ENCODE measurements at places on chromosomes 13 and 19. TPM values are rescaled to one million over a fixed set of nuclear protein-coding genes. Genes with fewer than 3 reads are reported as not detected.

NLRP7 gene
- total RNA-seq = not detected

DACH1 gene
- total RNA-seq = not detected

GIPC3 gene
- 0.16 TPM for total RNA-seq

FARP1 gene
- total RNA-seq = 78.7 TPM

NMRK2 gene
- not detected for total RNA-seq

PRTN3 gene
- not detected for total RNA-seq

TBXA2R gene
- total RNA-seq = 5.8 TPM

ERICH6B gene
- not detected for total RNA-seq
